ENCODE measurements at places on chromosomes 12 and 14.

DNA sequence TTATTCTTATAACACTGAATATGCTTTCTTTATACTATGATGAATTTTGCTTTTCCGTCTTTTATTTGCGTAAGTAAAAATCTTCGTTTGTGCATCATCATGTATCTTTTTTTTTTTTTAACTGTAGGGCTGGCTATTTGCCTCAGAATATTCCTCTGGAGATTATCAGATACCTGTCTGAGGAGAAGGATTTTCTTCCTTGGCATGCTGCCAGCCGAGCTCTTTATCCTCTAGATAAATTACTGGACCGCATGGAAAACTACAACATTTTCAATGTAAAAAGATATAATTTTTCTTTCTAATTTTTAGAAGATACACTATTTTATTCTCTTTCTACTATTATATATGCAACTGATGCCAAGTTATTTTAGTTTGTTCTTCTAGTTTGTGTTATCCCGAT is 346.6 kb downstream of the TRHDE start:
- DNase-seq: no peak

- no peak for DNase-seq
Measured at GRCh38 chr12:123141615-123142517, 9.0 kb downstream of the PITPNM2 start.

GRCh38 chr14:92417759-92418158 is 94.8 kb downstream of the SLC24A4 start:
- no peak for DNase-seq

- DNase-seq: no peak
Measured at GRCh38 chr12:45209784-45210183, 6.1 kb upstream of the ANO6 start.

DNA sequence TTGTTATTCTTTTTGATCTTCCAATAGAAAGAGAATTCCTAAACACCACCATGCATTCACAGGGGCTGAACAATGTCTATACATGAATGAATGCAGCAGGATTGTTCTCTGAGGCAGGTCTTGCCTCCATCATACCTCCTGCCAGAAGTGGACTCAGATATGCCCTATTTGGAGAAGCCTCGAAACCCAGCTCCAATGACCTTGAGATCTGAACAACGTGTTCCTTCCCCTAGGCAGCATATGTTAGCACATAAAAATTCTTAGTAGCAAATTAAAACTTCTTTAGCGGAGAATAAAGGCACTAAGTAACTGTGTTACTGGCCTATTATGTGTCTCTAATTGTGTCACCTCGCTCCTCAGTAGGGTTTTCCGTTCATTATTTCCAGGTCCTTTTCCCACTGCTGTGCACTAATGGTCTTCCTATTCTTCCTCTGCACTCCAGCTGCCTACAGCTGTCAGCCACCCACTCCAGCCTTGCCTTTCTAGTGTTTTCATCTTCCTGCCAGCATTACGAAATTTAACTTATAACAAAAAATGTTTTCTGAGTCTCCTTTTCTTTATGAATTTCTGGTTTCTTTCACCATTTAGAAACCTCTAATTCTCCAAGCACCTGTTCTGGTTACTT is 62.6 kb upstream of the IGF1 start:
- DNase-seq: no peak

DNA sequence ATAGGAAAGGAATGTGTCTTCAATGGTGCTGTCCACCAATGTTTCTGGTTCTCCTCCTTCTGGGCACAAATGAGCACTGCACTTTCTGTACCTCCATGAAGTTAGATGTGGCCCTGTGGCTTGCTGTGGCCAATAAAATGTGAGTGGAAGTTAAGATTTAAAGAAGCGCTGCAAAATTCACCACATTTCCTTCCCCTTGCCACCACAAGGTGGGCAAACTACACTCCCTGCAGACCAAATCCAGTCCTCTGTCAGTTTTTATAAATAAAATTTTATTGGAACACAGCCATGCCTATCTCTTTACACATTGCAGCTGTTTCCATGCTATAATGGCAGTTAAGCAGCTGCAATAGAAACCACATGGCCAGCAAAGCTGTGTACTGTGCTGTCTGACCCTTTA is 141.4 kb upstream of the TMPO start:
- DNase-seq: no peak

DNA sequence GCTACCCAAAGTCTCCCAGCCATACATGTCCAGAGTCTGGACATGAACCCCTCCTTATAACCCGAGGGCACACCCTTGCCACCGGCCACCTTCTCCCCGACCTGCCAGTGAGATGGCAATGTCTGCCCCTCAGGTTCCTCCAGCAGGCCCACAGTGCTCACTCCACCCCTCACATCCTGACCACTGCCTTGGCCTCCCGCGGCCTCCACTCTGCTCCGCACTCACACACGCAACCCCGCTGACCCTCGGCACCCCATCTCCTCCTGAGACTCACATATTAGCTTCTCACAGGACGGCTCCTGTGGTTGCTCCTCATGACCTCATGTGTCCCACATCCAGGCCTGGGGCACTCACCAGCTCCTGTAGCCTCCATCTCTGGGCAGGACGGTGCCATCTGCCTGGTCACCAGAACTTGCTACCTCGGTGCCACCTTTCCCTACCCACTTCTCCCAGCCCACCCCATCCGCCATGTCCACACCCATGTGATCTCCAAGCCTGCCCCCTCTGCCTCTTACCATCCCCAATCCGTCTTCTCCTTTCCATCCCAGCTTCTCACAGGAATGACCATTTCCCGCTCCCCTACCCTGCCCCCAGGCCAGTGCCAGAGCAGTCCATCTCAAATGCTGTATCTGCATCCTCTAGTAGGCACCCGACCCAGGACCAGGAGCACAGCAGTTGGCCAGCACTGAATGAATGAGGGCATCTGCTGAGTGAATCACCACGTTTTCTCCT is 198.6 kb upstream of the DIO3 start:
- DNase-seq: no peak

- no peak for DNase-seq
Measured at GRCh38 chr14:85535991-85536832, 6.3 kb downstream of the FLRT2 start.

DNA sequence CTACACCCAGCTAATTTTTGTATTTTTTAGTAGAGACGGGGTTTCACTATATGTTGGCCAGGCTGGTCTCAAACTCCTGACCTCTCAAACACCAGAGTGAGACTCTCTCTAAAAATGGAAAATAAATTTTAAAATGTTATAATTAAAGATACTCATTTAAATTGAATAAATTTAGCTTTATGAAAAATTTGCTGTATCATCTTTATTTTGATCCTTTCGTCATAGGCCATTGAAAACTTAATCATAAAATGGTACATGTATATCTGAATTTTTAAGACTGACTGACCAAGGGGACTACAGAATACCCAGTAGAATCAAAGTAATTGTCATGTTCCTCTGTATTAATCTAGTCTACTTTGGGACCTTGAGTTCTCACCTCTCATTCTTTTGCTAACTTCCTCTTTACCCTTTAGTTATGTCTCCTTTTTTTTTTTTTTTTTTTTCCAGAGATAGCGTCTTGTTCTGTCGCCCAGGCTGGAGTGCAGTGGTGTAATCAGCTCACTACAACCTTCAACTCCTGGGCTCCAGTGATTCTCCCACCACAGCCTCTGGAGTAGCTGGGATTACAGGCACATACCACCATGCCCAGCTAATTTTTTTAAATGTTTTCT is 9.5 kb downstream of the RAB5B start:
- no peak for DNase-seq

GRCh38 chr12:55707841-55708694 is at the start of gene ITGA7:
Gene ITGA7 (minus strand): TSS chr12:55707904. CDS start chr12:55707682, 222 bp downstream.
- peak; percentile 74 for DNase-seq

- no peak for DNase-seq
Measured at GRCh38 chr12:76976777-76977382, 88.5 kb downstream of the E2F7 start.

DNA sequence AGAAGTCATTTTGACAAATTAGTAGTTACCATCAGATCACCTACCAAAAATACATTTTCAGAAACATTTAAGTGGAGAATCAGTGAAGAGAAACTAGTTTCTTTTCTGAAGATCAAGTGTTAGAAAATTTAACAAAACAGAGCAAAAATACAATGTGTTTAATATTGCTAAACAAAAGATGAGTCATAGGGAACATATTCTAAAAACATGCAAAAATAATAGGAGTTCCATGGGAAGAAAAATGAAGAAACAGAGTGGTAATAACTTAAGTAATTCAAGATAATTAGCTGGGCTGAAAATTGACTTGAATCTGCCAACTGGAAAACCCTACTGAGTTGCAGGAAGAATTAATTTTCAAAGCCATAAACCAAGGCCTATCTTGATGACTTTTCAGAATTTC is 111.5 kb upstream of the KITLG start:
- no peak for DNase-seq

GRCh38 chr12:25904442-25904841 is 54.0 kb upstream of the RASSF8 start:
- DNase-seq: no peak

GRCh38 chr12:124877423-124877822 is 13.8 kb upstream of the SCARB1 start:
- DNase-seq: no peak

GRCh38 chr12:109532721-109533486 is 40.4 kb downstream of the MMAB start:
- no peak for DNase-seq

DNA sequence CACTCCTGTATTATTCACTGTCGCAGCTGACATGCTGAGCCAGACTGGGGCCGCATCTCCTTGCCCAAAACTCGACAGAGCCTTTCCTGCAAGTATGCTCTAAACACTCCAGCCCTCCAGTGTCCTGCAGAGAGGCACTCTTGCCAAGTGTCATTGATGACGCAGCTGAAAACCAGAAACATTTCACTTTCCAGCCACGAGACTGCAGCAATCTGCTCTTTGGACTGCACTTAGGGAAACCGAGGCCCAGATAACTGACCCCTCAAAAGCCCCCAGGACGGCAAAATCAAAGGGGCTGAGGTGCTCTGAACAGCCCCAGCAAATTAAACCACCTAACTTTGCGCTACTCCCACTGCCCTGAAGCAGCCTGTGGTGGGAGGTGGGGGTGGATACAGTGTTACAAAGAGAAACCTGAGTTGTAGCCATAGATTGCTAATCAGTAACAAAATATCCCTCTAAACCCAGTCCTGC is 2.6 kb downstream of the CCDC85C start:
- no peak for DNase-seq

GRCh38 chr12:132923356-132923909 is 32.7 kb downstream of the ZNF605 start:
- no peak for DNase-seq

DNA sequence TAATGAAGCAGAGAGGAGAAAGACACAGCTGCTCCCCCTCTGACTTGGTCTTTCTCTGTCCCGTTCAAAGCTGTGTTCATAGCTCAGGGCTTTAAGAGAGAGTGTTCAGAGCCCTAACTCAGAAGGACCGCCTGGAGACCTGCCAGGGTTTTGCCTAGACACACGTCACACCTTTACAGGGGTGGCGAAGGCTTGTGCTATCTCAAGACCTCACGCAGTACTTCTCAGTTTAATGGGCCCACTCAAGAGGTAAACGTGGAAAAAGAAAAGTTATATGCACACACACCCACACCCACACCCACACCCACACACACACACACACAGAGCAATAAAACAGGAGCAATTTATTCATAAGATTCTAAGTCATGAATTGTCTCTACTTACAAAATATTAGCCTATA is 374.3 kb downstream of the C12orf75 start:
- DNase-seq: no peak

GRCh38 chr12:71582925-71583324 is 80.7 kb downstream of the ZFC3H1 start:
- no peak for DNase-seq

GRCh38 chr12:120194226-120194533 is 335 bp downstream of the GCN1 start:
- DNase-seq: no peak

DNA sequence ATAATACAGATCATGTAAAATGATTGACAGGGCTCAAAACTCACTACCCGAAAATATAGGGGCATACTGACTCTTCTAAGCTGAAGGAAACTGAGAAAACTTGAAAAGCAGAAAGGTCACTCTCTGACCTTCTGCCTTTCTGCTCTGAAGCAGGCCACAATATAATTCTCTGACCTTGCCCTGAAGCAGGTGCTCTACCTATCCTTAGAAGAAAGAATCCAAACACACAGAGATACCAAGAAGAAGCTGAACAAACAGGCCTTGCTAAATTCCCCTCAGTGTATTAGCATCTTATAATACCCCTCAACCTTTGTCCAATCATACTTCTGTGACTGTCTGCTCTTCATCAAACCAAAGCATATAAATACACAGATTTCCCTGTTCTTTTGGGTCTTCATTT is 60.9 kb upstream of the BBS10 start:
- no peak for DNase-seq

DNA sequence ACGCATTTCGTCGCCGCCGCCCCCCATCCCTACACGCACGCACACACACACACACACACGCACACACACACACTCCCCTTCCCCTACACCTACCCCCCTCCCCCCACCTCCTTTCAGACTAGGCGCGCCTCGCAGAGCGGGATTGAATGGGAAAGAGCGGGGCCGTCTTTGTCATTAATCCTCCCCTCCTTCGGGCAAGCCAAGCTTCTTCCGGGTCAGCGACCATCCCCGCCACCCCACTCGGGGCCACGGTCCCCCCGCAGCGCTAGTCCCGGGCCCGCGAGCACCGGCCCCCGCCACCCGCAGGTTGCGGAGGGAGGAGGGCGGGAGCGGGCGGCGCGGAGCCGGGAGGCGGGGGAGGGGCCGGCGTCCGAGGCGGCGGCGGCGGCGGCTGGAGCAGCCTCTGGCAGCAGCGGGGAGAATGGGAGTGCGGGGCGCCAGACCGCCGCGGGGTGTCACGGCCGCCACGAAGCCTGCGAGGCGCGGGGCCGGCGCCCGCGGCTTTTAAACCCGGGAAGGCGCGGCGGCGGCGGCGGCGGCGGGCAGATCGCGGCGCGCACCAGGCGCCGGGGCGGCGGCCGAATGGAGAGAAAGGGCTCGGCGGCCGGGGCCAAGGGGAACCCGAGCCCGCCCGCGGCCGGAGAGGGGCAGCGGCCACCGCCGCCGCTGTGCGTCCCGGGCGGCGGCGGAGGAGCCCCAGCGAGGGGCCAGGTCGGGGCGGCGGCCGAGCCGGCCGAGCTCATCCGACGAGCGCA is at the start of gene TTC9:
TTC9 (plus strand) TSS at position 369 of the 755 bp plus-strand sequence; CDS start at position 583, 214 bp downstream.
- peak; percentile 41 for DNase-seq

GRCh38 chr12:87369161-87369560 is 660.0 kb downstream of the C12orf50 start:
- no peak for DNase-seq

DNA sequence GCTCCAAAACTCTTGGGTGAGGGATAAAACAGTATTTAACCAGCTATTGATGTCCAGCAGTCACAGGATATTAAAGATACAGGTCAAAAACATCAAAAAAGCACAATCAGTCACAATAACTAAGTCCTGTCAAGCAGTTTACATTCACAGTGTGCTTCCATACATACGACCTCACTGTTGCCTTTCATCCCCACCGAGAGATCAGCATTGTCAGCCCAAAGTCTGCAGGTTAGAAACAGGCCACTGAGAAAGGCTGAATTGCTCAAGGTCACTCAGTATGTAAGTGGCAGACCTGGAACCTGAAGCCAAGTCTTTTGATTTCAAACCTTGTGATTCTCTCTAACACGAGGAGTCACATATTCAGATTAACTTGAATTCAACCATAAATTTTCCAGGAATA is 124.9 kb downstream of the GXYLT1 start:
- no peak for DNase-seq

- DNase-seq: no peak
Measured at GRCh38 chr14:99001241-99001640, 270.8 kb downstream of the BCL11B start.

Data from activated CD4-positive, alpha-beta T cell treated with anti-CD3 and anti-CD28 coated beads, Interleukin-2, amount 50 U/mL, for 48 hours (primary cell).